IMR-90 (cell line): ENCODE measurements at places on chromosomes 2 and 18. TPM values are rescaled to one million over a fixed set of nuclear protein-coding genes. Genes with fewer than 3 reads are reported as not detected.

Gene FN1
- total RNA-seq: 7,693 and 8,243 TPM in 2 replicates

Gene AMER3
- total RNA-seq: not detected in 2 replicates

Gene ALPI
- total RNA-seq: not detected in 2 replicates

Gene IKZF2
- total RNA-seq: 19.4 and 25.5 TPM in 2 replicates

Gene ANKRD36C
- total RNA-seq: 27.1 and 32.8 TPM in 2 replicates
